Astrocyte of the spinal cord (primary cell): ENCODE measurements at places on chromosomes 7 and 10.

- DNase-seq, result no peak
Measured at GRCh38 chr7:151539088-151539671, 19.5 kb upstream of the RHEB start.

DNA sequence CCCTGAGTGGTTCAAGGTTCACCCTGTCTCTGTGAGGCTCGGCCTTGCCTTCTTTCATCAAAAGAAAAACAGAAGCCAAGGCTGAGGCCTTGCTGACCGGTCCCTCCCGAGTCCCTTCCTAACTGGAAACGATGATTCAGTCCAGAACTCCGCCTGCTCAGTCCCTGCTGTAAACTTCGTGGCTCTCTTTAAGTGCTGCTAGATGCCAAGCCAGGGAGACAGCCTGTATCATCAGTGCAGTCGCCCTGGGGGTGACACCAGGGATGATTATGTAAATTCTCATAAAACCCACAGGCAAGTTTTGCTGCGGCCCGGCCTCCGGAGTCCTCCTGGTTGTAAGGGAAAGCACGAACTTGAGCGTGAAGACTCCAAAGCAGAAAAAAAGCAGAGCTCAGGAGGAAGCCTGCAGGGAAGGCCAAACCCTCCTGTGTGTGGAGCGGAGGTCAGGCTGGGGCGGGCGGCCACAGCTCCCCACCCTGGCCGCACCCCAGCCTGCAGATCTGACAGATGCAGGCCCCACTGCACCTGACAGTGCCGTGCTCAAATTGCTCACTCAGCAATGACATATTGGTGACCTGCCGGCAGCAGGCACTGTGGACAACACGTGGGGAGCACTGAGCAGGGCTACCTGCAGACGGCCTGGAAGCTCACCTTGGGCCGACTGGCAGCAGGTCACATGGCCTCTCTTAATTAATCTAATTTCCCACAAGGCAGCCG is 123.4 kb downstream of the DYNC2I1 start:
- no peak for DNase-seq

- peak; percentile 13 for DNase-seq
Measured at GRCh38 chr10:132387764-132388210, 9.2 kb upstream of the PWWP2B start.

- DNase-seq, result no peak
Measured at GRCh38 chr10:119023553-119023868, 6.0 kb upstream of the NANOS1 start.

DNA sequence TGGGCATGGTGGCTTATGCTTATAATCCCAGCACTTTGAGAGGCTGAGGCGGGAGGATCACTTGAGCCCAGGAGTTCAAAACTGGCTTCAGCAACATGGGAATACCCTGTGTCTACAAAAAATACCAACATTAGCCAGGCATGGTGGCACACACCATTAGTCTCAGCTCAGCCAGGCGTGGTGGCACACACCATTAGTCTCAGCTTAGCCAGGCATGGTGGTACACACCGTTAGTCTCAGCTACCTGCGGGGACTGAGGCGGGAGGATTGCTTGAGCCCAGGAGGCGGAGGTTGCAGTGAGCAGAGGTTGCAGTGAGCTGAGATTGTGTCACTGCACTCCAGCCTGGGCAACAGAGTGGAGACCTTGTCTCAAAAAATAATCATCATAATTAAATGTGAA is 9.0 kb downstream of the LRRC27 start:
- DNase-seq, result no peak

- DNase-seq, result peak; percentile 92
Measured at GRCh38 chr10:78407009-78407711, 373.5 kb downstream of the RPS24 start.

DNA sequence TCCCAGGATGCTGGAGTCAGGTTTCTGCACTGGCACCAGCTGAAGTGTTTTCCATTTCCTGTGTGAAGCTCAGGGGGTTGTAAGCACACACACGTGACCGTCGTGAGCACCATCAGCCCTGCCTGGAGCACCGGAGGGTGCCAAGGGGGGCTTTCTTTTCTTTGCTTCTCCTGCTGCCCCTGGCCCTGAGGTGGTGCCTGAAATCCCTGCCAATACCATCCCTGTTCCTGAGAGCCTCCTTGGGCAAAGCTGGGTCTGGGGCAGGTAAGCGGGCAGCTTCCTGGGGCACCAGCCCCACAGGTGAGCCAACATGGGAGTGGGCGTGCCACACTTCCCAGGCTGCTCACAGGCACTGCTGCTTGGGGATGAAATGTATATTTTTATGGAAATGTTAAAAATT is 593.6 kb downstream of the DNAJB6 start:
- no peak for DNase-seq

DNA sequence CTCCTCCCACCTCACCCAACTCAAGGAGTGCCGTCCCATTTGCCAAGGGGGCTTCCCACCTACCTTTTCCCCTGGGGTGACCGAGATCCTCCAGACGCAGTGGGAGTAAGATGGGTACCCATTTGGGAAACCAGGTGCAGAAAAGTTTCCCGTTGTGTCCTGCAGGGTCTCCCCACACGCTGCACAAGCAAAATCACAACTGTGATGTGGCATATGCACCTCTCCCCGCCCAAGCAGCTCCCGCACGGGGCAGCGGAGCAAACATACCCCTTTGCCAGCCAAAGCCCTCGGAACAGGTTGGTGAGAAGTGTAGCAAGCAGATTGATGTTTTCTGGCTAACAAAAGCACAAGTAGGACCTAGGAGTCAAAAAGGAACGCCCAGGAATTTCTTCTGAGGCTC is 51.5 kb upstream of the OPALIN start:
- DNase-seq, result no peak

DNA sequence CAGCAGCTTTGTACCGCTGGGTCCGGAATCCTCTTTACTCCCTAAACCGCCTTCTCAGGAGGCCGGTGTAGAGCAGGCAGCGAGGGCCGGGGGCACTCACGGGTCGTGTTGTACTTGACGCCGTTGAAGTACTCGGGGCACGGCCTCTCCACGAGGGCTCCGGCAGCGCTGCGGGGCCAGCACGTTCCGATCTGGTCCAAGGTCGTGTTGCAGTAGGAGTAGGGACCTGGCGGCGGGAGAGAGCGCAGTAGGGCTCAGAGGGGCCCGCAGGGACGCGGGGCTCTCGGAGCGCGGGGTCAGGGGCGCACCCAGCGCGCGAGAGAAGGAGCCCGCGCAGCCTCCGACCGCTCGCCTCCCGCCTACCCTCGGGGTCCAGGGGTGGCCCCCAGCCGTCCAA is 443 bp downstream of the CRHR2 start:
- no peak for DNase-seq

GRCh38 chr7:129436335-129436923 is 2.2 kb downstream of the STRIP2 start:
- DNase-seq, result no peak

- DNase-seq, result no peak
Measured at GRCh38 chr7:37194943-37195342, 253.7 kb downstream of the ELMO1 start.

- no peak for DNase-seq
Measured at GRCh38 chr10:36354633-36355032, 712.5 kb upstream of the FZD8 start.

DNA sequence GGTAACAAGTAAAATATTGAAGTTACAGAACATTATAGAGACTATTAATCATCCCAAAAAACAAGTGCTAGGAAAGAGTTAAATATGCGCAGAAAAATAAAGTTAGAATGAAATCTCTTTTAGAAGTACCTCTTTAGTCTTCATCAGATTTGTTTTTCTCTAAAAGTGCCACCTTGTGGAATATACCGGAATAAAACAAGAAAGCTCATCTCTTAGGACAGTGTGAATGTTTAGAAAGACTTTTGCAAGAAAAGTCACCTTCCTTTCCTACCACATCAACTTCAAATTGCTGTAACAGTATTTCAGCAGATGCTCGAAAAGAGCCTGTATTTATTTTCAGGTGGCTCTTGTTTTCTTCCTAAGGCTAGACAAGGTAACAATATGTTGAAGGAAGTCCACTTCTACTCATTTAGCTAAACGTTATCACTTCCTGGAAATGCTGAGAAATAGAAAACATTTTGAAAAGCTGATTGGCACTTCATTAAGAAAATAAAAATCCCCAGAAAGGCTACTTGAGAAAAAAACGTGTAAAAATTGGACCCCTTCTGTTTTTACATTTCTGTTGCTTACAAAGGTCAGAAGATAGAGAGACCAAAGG is 19.8 kb upstream of the FAM133B start:
- peak; percentile 46 for DNase-seq

- DNase-seq, result peak; percentile 66
Measured at GRCh38 chr7:7772397-7772821, 54.0 kb upstream of the RPA3 start.

- DNase-seq, result no peak
Measured at GRCh38 chr10:49751636-49752510, 10.2 kb downstream of the OGDHL start.

- peak; percentile 40 for DNase-seq
Measured at GRCh38 chr7:148819697-148820360, 64.3 kb downstream of the EZH2 start.

DNA sequence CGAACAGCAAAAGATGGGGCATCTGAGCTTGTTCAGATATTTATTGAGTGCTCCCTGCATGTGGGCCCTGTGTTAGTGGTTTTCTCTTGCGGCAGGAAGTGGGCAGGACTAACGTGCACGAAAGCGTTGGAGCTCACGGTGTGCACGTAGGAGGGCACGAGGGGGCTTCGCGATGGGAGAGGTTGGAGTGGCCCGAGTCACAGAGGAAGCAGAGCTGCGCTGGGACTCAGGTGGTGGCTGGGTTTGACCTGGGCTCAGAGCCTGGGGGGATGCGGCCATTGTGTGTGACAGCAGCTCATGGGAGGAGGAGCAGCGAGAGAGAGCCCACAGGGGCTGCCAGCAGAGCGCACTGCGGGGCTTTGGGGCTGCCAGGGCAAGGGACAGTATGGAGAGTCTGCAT is 7.7 kb downstream of the ZSCAN25 start:
- no peak for DNase-seq

DNA sequence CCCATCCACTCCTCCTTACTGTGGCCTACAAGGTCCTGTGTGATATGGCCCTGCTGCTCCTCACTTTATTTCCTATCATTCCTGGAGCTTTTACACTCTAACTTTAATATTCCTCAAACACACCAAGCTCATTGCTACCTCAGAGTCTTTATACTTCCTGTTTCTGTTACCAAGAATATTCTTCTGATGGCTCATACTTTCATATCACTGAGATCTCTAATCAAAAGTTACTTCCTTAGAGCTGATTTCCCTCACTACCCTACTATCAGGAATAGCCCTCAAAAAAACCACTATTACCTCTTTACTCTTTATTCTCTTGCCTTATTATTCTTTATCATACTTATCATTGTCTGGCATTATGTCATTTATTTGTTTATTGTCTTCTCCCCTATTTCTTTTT is 5.8 kb upstream of the PPP3CB start:
- DNase-seq, result no peak

GRCh38 chr10:126015413-126015812 is 119.0 kb downstream of the FANK1 start:
- DNase-seq, result peak; percentile 13

- no peak for DNase-seq
Measured at GRCh38 chr10:11863353-11864109, 40.4 kb downstream of the PROSER2 start.

DNA sequence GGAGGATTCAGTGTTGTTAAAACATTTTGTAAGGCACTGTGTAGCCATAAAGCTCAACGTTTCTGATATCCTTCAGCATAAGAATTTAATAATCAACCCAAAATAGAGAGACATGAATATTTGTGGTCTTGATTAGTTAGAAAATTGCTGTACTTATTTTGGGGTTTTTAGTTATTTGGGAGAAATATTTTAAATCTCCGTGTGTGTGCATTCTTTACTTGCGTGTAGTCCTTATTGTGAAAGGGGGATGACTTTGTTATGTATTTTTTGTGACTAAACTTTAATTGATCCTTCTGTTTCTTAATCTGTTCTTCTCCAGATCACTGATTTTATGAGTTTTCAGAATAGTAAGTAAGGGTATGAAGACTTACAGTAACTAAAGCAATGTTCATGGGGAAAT is 81.2 kb downstream of the ZNRF2 start:
- no peak for DNase-seq

DNA sequence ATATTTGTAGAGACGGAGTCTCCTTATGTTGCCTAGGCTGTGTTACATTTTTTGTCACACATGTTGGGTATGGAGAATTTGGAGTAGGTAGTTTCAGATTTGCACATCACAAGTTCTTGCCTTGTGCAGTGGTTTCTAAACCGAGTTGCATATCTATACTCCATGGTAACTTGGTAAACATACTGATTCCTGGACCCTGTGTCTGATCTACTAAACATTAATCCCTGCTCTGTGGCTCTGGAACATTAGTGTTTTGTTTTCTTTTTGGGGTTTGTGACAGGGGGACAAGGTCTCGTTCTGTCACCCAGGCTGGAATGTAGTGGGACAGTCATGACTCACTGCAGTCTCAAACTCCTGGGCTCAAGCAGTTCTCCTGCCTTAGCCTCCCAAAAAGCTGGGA is 24.7 kb downstream of the AUTS2 start:
- DNase-seq, result no peak

- DNase-seq, result peak; percentile 60
Measured at GRCh38 chr7:40015790-40016296, 65.8 kb downstream of the CDK13 start.

DNA sequence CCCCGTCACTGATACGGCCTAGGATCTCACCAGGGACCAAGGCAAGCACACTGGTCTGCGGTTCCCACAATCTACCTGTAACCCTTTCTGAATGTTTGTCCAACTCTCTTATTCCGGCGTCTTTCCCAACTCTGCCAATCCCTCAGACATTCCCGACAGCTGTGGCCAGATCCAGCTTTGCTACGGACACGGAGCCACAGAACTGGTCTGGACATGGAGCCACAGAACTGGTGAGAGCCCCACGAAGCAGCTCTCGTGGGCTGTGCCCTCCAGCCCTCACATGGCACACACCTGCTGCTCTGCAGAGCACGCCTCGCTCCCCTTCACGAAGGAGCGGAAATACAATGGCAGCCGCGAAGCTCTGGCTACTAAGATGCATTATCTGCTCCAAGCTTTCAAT is 376.8 kb downstream of the DNAJB6 start:
- DNase-seq, result no peak

DNA sequence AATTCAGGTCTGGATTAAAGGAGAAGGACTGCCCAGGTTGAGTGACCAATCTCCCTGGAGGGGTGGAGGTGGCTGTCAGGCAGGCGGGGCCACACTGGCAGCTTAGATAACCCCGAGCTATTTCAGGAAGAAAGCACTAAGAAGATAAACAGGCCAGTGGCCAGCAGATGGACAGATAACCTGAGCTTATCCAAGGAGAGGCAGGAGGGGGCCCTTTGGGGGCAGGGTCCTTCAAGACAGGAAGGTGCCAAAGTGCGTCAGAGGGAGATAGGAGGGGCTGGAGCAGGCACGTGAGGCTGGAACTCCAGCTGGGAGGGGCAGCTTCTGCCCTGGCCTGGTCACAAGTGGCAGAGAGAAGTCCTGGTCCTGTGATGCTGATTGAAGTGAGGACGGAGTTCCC is 29.8 kb upstream of the PODXL start:
- DNase-seq, result no peak
